OCI-LY7 (cell line): ENCODE measurements at places on chromosomes 6 and 20. TPM values are rescaled to one million over a fixed set of nuclear protein-coding genes. Genes with fewer than 3 reads are reported as not detected.

Gene HSPA12B
- not detected in 2 replicates for total RNA-seq

Gene PROCR
- not detected in 2 replicates for total RNA-seq

DNA sequence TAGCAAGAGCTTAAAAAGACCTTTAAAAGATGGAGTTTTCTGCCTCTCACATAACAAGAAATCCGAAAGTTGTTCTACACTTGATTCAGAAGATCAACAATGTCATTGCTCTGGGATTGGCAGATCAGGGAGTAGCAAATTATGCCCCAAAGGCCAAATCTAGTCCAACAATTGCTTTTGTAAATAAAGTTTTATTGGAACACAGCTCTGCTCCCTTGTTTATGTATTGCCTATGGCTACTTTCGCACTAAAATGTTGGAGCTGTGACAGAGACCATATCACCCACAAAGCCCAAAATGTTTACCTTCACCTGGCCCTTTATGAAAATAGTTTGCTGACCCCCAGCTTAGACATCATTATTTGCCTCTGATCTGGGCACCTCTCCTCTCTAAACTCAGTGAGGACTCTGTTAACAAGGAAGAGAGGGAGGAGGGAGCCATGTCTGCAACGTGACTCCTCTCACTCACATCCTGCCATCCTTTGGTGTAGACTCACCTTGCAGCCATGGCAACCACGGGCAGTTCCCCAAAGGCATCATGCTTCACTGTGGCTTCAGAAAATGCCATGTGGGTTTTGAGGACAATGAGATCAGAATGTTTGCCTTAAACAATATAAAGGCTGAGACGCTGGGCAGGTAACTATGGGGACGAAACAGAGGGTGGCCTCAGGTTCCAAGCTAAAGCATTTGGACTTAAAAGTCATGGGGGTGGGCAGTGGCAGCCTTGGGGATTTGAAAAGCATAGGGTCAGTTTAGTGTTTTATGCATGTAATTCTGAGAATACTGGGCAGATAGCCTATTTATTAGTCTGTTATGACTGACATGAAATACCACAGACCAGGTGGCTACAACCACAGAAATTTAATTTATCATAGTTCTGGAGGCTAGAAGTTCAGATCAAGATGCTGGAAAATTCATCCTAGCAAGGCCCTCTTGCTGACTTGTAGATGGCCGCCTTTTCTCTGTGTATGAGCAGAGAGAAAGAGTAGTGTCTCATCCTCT is 149.7 kb upstream of the TNFAIP3 start:
- no peak for DNase-seq

DNA sequence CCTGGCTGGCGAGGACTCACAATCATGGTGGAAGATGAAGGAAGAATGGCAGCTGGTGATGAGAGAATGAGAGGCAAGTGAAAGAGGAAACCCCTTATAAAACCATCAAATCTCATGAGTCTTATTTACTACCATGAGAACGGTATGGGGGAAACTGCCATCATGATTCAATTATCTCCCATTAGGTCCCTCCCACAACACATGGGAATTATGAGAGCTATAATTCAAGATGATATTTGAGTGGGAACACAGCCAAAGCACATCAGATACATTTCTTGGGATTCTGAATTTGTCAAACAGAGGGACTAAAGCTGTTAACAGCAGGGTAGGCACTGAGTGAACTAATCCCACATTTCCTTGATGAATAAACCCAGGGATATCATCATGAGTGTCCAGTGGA is 116.2 kb upstream of the PLCB4 start:
- no peak for DNase-seq

DNA sequence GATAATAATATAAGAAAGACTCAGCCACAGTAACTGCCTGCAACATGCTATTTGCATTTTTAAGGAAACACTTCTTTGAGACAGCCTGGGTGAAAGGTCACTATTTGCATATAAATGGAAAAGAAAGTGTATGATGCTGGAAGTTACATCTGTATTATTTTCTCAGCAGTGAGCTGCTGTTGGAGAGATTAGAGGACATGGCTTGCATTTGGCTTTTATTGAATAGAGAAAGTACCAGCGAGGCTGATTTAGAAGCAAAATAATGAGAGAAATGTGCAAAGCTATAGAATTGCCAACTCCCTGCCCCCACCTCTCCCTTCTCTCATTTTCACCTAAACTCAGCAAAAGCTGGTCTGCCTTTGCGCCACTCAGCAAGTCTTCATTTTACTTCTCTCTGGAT is 12.7 kb downstream of the MYT1 start:
- DNase-seq = peak; percentile 34

Gene COL21A1
- not detected in 2 replicates for total RNA-seq

Gene RFX6
- total RNA-seq = not detected in 2 replicates

- no peak for DNase-seq
Measured at GRCh38 chr6:50369996-50370395, 320.3 kb upstream of the DEFB112 start.

DNA sequence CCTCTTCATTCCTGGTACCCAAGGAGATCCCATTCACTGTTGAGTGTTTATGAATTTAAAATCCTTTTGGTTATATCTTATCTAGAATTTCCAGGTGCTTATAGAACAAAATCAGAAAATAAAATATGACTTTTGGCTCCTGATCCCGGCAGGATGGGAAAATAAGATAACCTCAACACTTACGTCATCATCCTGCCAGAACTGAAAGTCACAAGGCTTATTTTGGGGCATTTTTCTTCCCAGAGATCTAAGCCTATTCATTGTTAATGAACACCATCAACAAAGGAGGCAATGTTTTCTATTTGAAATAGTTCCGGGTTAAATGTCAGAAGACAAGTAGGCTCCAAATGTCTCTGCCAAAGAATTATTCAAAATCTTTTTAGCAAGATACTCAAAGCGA is 580.6 kb downstream of the TFAP2A start:
- no peak for DNase-seq

DNA sequence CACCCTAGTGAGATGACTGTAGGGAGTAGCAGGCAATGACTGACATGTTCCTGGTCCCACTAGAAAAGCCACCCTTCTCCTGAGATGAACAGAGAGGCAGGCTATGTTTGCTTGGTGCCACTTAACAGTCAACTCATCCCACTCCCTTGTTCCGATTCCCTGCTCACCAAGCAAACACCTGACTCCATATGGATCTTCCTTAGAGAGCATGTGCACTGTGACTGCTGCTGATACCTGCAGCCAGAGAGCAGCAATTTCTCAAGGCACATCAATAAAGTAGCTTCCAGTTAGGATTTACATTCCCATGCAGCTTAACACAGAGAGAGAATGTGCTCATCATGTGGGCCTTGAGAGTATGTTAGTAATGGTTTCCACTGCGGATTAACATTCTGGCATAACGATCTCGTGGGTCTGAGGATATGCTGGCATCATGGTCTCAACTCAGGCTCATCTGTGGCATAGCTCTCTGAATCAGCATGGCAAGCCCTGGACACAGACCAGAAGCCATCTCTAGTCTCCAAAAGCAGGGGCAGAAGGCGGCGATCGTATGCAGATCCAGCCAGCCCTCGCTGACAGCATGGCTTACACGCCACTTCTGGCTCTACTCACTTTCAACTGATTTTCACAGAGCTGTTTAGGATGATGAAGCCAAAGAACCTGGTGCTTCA is 43.9 kb downstream of the ATXN1 start:
- no peak for DNase-seq

GRCh38 chr20:32649697-32650400 is 23.9 kb downstream of the C20orf203 start:
- DNase-seq = no peak

DNA sequence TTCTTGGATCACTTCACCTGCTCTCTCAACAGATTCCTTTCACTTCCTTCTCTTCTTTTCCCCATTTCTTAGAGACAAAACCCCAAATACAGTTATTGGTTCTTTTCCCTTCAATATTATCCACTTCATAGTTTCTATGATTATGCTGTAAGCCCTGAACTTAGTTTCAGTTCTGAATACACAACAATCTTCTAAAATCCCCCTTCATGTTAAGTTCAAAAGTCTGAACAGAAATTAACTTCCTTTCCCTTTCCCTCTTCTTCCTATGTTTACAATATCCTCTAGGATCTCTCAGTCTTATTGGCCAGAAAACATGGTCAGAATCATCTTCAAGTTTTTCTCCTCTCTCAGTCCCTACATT is 57.7 kb downstream of the OGFRL1 start:
- no peak for DNase-seq

Gene DEK
- total RNA-seq = 267 and 309 TPM in 2 replicates

GRCh38 chr20:22814471-22815205 is 220.5 kb upstream of the SSTR4 start:
- DNase-seq = no peak

DNA sequence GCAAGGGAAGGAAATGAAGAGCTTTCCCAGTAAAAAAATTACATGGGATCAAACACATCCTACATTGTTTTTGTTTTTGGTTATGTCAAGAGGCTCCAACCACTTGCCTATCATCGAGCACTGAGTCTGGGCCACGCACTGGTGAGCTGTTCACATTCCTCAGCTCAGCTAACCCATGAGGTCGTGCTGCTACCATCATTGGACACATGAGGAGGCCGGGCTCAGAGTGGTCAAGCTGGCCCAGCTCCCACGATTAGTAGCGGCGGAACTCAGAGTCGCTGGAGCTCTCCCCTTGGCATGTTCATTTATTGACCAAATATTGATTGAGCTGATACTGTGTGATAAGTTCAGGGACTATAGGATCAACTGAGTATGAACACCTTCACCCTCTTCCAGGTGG is 164.9 kb downstream of the CDH26 start:
- DNase-seq = no peak

Gene KCNG1
- total RNA-seq = not detected in 2 replicates

Gene TMC2
- not detected in 2 replicates for total RNA-seq

- DNase-seq = peak; percentile 64
Measured at GRCh38 chr20:37276494-37277252, 12.8 kb upstream of the MANBAL start.

Gene HRH3
- total RNA-seq = not detected in 2 replicates

DNA sequence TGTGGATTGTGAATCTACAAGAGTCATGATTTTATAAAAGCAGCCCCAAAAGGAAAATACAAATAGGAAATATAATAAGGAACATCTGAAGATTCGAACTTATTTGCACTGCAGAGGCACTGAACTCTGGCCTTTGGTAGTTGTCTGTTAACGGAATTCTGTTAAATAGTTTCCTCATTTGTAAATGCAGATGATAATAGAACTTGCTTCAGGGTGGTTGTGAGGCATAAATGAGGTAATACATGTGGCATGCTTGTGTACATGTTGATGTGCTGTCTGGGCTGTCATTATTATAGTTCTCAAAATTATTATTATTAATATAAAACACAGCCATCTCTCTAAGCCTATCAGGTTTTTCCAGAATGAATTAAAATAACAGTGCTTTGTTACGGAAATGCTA is 302.0 kb downstream of the NRN1 start:
- no peak for DNase-seq

Gene HLA-DRB1
- total RNA-seq = 98.1 and 111 TPM in 2 replicates

GRCh38 chr6:8201679-8202078 is 99.3 kb upstream of the EEF1E1 start:
- DNase-seq = no peak

Gene OXT
- total RNA-seq = not detected in 2 replicates

Gene C6orf132
- not detected in 2 replicates for total RNA-seq

Gene C2
- total RNA-seq = 4.4 and 8.7 TPM in 2 replicates

DNA sequence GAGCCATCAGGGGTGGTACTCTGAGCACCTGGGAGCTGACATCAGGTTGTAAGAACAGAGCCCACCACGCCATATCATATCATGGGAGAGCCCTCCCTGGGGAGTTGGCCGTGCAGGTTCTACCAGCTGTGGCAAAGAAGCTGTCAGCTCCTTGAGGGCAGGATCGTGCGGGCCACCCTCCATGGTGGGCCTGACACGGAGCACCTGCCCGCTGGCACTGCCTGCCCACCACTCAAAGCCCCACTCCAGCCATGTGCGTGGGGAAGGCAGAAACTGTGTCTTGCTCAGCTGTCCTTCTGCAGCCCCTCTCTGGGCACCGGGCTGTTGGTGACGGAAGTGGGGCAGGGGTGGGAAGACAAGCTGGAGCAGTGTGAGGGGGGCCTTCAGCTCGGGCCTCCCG is 14.3 kb downstream of the PRPH2 start:
- DNase-seq = no peak

GRCh38 chr6:15109338-15110090 is 136.4 kb upstream of the JARID2 start:
- no peak for DNase-seq

GRCh38 chr6:33620856-33621710 is at the start of gene ITPR3:
TSS of gene ITPR3 (plus strand) at chr6:33621322. CDS start at chr6:33621603, 281 bp downstream.
- peak; percentile 93 for DNase-seq

Gene CASS4
- total RNA-seq = 0.15 and 0.18 TPM in 2 replicates

Gene REV3L
- total RNA-seq = 33.4 and 34.9 TPM in 2 replicates

GRCh38 chr6:144268794-144269349 is 16.3 kb upstream of the UTRN start:
- DNase-seq = no peak

DNA sequence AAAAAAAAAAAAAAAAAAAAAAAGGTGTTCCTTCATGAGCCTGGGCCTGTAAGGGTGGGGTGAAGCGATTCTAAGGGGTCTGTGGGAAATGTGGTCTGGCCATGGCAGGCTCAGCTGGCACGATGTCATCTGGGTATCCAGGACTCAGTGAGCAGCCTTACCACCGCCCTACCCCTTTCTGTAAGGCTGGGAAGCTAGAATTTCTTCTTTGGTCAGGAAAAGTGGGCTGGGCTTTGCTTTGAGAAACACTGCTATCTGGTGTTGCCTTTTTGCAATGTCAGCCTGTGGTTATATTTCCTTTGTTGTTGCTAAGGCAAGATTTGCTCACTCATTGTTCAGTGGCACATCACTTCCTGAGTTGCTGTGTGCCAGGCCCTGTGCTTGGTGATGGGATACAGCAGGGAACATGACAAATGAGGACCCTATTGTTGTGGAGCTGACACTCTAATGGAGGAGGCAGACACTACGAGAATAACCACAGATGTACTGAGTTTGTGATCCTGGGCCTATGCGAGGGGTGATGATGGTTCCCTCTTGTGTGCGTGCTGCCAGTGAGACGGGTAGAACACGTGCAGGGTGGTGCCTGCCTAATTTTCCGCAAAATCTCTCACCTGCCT is 45.9 kb upstream of the ZNFX1 start:
- DNase-seq = peak; percentile 52

- DNase-seq = no peak
Measured at GRCh38 chr6:113819169-113819830, 37.8 kb upstream of the MARCKS start.

GRCh38 chr6:41892921-41893564 is 2.1 kb downstream of the USP49 start:
- no peak for DNase-seq
